ENCODE measurements at places on chromosomes 11 and 22. TPM values are rescaled to one million over a fixed set of nuclear protein-coding genes. Genes with fewer than 3 reads are reported as not detected.

DNA sequence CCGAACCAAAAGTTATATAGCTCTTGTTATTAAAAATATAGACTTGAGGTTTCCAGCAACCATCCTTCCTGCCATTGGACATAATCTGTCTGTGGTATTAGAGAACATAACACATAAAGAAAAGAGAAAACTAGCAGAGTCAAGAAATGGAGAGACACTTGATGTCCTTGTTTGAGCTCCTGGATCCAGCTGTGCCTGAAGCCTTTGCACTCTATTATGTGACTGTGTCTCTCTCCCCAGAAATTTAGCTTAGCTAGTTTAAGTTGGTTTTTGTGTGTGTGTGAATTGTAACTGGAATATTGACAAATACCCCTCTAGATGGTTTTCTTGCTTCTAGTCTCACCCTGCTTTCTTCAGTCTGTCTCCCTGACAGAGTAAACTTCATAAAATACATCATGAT lies 61.6 kb downstream of the SC5D start:
- no peak for DNase-seq

GRCh38 chr22:42780070-42780540 lies 59.4 kb upstream of the A4GALT start:
- no peak for DNase-seq

GRCh38 chr11:79393362-79394043 lies 47.3 kb downstream of the TENM4 start:
- DNase-seq, result peak; percentile 87

- no peak for DNase-seq
Measured at GRCh38 chr22:42976217-42976933, 38.6 kb downstream of the PACSIN2 start.

DNA sequence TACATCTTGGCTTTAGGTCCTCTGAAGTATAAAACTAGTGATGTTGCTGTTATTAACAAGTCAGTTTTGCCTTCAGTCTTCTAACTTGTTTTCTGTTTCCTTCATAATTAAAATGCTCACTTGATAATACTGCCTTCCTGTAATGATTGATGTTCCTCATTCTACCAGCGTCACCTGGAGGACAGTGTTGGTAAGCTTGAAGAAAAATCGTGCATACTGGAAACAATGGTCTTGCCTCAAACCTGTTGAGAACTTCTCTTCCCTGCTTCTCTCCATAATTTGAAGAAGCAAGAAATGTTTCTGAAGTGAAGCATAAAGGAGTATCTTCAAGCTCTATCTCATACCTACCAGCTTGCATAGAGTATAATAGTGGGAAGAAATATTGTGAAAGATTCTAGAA lies 3.0 kb downstream of the YWHAH start:
- no peak for DNase-seq

- no peak for DNase-seq
Measured at GRCh38 chr11:4156571-4156970, 62.0 kb downstream of the RRM1 start.

GRCh38 chr11:1208144-1208393 lies 14.8 kb upstream of the MUC5B start:
- peak; percentile 8 for DNase-seq

DNA sequence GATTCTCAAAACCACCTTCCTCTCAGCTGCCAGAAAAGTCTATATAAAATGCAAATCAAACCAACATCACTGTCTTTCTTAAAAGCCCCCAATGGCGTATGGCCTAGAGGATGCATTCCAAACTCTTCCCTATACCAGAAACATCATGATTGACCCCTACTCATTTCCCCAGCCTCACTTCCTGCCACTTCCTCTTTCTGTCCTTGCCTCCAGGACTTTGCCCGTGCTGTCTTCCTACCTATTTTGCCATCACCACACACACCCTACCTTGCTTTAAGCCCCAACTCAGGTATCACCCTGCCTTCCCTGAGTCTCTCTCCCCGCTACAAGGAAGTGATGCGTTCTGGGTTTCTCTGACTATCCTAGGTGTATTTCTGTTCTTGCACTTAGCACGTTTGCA lies 8.1 kb downstream of the POU2AF2 start:
- DNase-seq, result no peak

DNA sequence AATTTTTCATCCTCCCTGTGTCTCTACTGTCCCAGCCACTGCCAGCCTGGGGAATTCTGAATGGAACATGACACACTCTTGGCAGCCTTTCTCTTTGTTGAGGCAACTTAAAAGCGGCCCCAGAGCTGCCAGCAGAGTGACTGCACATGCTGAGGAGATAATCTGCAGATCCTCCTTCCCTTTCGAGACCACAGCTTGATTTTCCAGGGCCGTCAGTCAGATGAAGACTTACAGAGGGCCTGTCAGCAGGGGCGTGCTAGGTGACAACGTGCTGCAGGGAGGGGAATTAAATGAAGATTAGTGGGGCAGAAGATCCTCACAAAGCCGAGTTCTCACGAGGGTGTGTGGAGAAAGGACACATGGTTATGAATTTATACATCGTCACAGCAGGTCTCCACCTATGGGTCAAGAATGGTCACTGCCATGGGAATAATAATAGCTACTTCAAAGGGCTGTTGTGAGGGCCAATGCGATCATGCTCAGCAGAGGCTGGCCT lies 193.5 kb upstream of the PITPNB start:
- no peak for DNase-seq

GRCh38 chr22:32723643-32724042 lies 77.9 kb upstream of the TIMP3 start:
- no peak for DNase-seq

DNA sequence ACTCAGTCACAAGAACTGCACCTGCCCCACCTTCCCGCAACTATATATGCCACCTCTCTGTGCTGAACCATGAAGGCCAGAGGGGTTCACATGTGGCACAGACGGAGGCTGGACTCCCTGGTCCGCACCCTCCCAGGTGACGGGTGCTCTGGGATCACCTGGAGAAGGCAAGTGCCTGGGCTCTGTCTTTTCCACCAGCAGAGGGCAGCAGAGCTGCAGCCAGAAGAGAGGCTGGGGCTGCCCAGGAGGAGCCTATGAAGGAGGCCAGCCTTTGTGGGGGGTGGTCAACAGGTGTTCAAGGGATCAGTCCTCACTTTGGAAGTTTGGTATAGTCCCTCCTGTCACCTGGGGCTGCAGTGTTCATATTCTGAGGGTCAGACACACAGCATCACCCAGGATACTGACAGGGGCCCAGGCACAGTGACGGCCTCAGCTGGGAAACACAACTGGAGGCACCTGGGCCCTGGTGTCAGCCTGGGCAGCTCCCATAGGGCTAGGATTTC lies 39.2 kb upstream of the IGLL5 start:
- peak; percentile 71 for DNase-seq

DNA sequence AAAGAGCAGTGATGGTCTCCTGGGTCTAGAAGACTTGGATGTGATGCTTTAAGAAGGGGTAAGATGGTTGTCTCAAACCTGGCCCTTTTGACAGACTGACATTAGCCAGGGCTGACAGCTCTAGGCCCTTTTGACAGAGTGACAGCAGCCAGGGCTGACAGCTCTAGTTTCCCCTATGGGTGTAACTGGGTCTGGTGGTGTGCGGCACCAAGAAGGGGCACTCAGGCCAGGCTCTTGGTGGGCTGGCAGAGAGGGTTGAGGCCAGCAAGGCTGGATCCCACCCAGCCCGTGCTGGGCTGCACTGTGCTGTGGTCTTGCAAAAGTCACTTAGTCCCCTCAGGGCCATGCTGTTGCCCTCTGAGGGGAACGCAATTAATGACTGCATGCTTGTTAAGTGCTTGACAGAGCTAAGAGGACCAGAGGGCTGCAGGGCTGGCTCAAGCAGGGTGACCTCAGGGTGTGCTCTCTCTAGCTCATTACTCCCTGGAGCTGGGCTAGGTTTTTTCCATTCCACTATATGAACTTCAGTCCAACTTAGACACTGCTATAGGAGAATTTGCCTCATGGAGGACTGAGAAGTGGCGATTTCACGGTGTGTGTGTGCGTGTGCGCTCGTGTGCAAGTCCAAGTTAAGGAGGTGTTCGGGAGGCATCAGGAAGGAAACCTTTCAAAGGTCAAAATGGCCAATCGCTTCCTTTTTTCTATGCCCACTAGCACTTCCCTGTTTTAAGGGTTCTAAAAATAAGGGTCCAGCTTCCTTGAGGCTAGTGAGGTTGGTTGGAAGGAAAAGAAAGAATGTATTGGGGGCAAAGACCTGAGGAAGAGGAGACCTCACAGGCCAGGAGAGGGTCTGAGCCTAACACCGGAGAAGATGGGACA lies 4.4 kb downstream of the UBASH3B start:
- peak; percentile 28 for DNase-seq

PRG3 gene
- not detected for total RNA-seq

PGA4 gene
- total RNA-seq, result not detected
